ENCODE measurements at places on chromosomes 4 and X.

DNA sequence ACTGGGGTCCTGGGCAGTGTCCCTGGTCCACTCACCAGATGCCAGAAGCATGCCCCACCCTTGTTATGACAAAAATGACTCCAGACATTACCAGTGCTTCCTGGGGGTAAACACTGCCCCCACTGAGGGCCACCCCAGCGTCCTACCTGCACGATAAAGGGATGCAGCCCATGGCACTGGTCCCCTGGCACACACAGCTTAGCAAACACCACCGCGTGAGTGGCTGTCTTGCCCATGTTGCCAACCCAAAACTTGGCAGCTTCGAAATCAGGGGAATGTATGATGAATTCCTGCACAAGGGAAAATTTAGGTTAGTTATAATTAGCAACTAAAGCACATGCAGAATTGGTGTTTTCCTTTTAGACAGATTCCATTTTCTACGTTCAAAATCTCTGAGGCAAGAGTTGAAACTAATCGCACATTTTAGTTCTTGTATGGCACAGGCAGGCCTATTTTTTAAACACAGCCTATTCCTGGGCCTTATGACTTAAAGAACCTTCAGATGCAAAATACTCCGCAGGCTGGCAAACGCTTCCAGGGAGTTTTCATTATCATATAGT is 30.4 kb downstream of the ACOX3 start:
- DNase-seq = no peak

DNA sequence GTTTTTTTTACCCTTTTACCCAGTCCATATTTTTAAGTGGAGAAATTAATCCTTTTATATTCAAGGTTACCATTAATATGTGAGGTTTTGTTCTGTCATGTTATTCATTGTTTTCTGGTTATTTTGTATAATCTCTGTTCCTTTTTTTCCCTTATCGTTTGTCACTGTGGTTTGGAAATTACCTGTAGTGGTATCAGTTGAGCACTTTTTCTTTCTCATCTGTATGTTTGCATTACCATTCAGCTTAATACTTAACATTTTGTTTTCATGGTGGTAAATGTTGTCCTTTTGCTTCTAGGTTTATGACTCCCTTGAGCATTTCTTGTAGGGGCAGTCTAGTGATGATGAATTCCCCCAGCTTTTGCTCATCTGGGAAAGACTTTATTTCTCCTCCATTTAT is 6.6 kb downstream of the ETDC start:
- DNase-seq = no peak

GRCh38 chrX:20128670-20129069 is 12.0 kb upstream of the MAP7D2 start:
- DNase-seq = no peak

GRCh38 chrX:129813662-129814368 is 29.9 kb downstream of the ZDHHC9 start:
- DNase-seq = no peak

DNA sequence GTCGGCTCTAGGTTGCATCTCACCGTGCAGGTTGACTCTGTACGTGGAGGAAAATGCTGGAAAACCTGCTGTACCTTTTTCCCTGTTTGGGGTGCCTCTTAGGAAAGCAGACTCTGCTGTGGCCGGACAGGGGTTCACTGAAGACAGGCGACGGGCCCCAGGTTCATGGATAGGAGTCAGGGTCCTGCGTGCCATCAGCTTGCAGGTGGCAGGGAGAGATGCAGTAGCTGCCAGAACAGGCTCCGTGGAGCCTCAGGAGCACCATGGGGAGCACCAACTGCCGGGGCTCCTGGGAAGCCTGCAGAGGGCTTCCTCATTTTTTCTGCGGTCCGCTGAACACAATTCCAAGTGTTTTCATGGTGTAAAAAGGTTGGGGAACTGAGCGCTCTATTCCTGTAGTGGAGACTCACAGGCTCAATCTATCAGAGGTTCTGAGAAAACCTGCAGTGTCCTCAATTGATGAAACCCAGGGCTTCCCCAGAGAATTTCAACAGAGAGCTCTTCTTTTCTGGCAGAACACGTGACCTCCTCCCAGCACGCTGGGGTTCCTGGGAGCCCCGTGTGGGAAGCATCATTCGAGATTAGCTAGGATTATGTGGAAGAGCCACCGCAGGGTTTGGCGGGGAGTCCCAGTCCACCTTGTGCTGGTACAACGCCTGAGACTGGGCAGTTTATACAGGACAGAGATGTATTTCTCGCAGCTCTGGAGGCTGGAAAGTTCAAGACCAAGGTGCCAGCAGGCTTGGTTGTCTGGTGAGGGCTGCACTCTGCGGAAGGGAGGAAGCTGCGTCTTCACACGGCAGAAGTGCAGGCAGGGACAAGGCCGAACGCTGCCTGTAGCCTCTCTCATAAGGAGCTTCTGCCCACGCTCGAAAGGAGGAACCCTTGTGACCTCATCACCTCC is 1.6 kb downstream of the HTRA3 start:
- DNase-seq = no peak

DNA sequence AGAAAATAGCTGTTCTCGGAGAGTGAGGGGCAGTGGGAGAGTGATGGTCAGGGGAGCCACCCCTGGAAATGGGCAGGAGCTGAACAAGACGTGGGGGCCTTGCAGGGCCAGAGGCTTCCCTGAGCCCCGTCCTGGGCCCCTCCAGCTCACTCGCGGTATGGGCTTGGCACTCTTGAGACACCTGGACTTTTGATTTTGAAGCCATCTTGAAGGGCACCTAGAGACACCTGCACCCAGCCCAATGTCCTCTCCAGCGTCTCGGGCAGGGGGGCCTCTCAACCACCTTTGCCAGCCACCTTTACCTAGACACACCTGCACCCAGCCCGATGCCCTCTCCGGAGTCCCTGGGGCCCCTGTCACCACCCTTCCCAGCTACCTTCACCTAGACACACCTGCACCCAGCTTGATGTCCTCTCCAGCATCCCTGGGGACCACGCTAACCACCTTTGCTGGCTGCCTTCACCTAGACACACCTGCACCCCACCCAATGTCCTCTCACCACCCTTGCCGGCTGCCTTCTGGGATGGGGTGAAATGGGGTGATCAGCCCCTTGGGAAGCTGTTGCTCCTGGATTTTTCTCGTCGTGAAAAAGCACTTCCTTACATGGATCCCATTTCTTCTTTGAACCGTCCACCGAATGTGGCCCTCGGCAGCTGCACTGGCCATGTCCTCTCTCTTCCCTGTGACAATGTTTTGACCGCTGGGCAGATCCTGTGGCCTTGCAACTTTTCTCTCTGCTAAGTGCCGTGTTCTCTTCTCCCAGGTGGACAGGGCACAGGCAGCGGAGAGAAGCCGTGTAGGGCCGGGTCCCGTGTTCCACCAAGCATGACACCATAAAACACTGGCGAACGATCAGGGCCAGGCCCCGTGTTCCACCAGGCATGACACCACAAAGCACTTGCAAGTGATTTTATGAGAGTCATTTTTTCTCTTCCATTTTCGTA is 47.5 kb downstream of the CPZ start:
- no peak for DNase-seq

GRCh38 chrX:41353985-41354384 is 20.0 kb downstream of the DDX3X start:
- DNase-seq = no peak

DNA sequence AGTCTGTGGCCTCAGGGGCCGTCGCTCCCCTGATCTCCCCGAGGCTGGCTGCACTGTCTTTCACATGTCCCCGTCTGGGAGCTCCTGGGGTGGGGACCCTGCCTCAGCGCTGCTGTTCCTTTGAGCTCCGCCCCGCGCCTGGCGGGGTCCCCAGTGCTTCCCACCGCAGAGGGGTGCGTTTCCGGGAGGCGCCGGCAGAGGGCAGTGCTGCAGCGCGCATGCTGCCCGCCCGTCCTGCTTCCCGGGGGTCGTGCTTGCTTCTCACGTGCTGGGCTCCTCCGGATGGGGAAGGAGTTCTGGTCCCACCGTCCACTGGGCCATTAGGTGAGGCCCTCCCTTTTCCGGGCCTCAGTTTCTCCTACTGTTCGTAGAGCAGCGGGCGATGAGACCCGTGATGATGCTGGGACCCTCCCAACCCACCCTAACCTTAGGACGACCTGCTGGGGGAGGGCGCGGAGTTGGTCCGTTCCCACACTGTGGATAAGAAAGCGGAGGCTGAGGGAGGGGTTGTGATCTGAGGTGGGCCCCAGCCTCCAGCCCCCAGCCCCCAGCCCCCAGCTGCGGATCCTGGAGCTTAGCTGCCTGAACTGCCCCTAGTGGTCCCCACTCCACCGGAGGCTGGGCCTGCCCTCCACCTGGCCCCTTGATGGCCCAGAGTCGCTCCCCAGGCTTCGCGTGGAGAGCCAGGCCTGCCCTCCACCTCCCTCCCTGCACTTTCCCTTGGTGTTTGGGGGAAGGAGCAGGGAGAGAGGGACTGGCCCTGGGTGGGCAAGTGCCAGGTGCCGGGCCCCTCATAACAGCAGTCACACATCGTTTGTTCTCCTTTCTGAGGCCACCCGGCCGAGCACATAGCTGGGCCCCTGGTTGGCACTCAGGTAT is 15.3 kb downstream of the CPZ start:
- no peak for DNase-seq

DNA sequence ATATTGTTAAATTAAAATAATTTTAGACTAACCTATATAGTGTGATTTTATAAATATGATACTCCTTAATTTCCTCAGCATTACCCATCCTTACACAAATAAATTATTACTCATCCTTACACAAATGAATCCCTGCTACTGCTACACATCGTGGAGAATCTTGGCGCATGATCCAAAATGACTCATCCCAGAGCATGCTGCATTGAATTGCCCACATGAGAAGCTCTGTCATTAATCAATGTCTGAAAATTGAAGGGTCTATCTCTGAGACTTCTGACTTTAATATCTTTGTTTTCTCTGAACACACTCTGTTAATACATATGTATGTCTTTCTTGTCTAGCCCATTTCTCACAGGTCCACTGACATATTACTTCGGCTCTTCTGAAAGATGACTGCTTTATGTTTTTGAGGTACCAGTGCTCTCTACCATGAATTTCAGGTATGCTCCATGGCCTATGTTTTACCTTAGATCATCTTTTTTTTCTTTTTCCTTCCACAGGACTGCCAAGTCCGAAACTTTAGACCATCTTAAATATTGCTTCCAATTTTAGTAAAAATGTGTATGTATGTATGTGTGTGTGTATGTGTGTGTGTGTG is 15.7 kb upstream of the DUSP21 start:
- peak; percentile 50 for DNase-seq

GRCh38 chr4:4259484-4260100 is 11.6 kb upstream of the TMEM128 start:
- no peak for DNase-seq

DNA sequence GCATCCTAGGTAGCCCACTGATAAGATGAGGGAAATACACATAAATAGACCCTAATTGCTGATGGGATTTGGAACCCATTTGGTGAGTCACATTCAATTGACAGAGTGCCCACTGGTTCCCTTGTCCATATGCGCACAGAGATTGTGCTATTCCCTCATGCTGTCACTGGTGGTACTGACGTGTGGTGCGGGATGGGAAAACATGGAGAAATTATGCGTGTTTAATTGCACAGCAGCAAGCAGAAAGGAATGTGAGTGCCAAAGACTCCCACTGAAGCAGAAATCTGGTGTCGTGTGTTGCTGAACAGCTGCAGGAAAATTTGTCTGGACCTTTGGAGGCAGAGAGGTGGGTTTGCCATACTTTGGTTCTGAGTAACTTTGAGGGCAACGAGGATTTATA is 92.2 kb downstream of the NHSL2 start:
- DNase-seq = no peak

- DNase-seq = no peak
Measured at GRCh38 chrX:6159468-6159867, 69.2 kb downstream of the NLGN4X start.

GRCh38 chr4:182015893-182016292 is 227.3 kb upstream of the TENM3 start:
- no peak for DNase-seq

DNA sequence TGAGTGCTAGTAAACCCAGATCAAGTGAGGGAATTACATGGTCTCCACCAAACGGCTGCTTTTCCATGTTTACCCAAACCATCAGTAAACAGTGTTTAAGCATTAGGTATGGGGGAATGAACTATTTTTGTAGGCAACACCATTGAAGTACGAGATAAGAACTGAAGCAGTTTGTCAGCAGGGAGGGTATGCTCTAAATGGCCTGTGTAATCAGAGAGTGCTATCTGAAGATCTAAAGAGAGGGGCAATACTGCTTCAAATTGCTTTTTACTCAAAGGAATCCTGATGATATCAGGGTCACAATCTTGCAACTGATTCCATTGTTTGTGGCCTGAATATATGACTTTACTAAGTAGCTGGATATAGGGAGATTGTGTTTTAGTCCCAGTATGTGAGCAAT is 10.4 kb upstream of the SPIN4 start:
- DNase-seq = no peak

DNA sequence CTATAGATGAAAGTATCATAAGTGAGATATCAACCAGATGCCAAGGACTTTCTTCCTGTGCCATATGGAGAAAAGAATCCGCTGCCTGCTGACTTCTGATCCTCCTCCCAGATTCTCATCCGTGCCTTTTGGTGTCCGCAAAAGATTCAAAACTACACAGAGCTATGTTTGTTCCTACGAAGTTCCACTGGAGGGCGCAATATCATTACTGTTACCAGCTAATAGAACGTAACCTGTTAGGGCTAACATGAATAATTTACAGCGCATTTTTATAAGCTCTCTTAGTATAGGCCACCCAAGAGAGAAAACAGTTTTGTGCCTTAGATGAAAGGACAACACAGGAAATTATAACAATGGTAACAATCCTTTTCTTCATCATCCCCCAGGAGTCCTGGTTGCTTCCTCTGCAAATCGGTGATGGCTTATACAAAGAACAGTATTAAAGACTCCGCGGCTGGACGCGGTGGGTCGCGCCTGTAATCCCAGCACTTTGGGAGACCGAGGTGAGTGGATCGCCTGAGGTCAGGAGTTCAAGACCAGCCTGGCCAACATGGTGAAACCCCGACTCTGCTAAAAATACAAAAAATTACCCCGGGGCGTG is 22.8 kb upstream of the CENPVL3 start:
- DNase-seq = no peak

Data from amniotic stem cell (primary cell).